Activated naive CD4-positive, alpha-beta T cell (primary cell): ENCODE measurements at places on chromosomes 2 and 18.

DNA sequence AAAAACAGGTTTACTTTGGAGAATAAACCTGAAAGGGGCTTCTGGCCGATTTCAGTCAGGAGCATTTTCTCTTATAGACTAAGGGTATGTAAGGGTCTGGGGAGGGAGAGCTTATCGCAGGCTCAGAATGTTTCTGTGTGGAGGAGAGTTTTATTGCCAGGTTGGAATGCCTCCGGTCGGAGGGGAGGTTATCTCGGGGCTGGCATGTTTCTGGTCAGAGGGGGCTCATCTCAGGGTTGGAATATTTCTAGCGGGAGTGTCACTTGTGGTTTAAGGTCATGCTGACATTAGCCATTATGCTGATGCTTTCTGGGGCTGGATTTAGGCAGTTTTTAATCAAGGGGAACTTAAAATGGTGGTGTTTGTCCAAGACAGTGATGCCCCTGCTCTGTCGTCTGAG, 333.6 kb downstream of the METTL4 start:
- DNase-seq: no peak

GRCh38 chr18:9209279-9209678, 72.7 kb downstream of the ANKRD12 start:
- no peak for DNase-seq

DNA sequence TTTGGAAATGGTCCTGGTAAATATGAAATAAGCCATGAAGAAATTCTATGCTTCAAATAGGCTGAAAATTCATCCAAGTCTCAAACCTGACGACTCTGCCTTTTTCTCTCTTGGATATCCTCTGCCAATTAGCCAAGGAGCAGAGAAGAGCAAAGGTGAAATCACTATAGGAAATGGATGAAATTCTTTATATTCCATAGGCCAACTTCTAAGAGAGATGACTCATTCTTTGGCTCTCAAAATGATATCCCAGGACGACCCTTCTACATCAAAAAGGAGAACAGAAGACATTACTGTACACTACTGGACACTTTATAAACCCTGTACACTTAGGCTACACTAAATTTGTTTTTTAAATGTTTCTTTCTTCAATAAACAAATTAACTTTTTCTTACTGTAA, 22.7 kb downstream of the PDE1A start:
- DNase-seq: no peak

GRCh38 chr2:126801473-126801872, 97.2 kb upstream of the TEX51 start:
- no peak for DNase-seq

GRCh38 chr18:44851856-44852621, 171.4 kb downstream of the SETBP1 start:
- DNase-seq: no peak

DNA sequence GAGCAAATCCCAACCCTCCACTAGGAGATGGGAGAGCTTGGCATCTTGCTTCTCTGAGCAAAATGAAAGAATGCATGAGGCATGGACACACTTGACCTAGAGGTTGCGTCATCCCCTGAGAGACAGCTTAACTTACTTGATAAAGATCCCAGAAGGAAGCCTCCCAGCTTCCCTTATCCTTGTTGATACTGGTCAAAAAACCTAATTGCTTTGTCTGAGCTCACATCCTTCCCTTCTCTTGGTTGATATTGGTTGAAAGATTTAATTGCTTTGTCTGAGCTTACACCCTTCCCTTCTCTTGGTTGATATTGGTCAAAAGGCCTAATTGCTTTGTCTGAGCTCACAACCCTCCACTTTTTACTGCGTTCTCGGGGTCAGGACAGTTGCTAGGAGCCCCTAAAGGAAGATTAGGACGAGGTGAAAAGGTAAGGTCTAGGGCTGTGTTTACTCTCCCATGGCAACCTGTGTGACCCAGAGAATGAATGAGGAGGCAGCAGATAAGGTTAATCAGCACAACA, 12.2 kb upstream of the BOD1L2 start:
- DNase-seq: no peak
